CD8-positive, alpha-beta memory T cell (primary cell): ENCODE measurements at places on chromosomes 2 and 18.

GRCh38 chr2:164624316-164624715 is 3.0 kb upstream of the GRB14 start:
- no peaks in the 10 kb centered on the region for H3K27me3 ChIP-seq
- H3K27ac ChIP-seq = no peak overlapping the region
- H3K4me3 ChIP-seq = no peak overlapping the region
- DNase-seq = no peak
- no peaks in the 10 kb centered on the region for H3K36me3 ChIP-seq
- no peaks in the 10 kb centered on the region for H3K4me1 ChIP-seq

DNA sequence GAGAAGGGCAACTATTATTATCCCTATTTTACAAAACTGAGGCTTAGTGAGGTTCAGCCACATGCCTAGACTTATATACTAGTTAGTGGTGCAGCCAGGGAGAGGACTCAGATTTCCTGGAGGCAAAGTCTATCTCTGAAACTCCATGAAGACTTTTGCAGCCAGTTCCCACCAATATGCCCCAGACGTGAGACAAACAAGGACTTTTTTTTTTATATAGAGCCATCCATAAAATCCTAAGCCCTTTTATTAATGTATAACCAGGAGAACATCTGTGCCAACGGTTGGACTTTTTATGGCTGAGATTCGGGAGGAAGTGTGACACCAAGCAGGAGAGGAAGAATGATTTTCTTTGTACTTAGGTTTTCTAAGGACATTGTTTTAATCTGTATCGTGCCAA is 29.9 kb downstream of the LIPG start:
- DNase-seq = no peak
- no peak overlapping the region for H3K27ac ChIP-seq
- no peaks in the 10 kb centered on the region for H3K36me3 ChIP-seq
- no peaks in the 10 kb centered on the region for H3K27me3 ChIP-seq
- H3K4me3 ChIP-seq = no peak overlapping the region

- H3K27ac ChIP-seq = peak overlapping the region; percentile 98
- peaks cover 44% of the 10 kb centered on the region for H3K36me3 ChIP-seq
- peak; percentile 38 for DNase-seq
- H3K27me3 ChIP-seq = no peaks in the 10 kb centered on the region
- peaks cover 63% of the 10 kb centered on the region for H3K4me1 ChIP-seq
These were observed 910 bp downstream of the SRSF7 start for GRCh38 chr2:38750011-38750890.

DNA sequence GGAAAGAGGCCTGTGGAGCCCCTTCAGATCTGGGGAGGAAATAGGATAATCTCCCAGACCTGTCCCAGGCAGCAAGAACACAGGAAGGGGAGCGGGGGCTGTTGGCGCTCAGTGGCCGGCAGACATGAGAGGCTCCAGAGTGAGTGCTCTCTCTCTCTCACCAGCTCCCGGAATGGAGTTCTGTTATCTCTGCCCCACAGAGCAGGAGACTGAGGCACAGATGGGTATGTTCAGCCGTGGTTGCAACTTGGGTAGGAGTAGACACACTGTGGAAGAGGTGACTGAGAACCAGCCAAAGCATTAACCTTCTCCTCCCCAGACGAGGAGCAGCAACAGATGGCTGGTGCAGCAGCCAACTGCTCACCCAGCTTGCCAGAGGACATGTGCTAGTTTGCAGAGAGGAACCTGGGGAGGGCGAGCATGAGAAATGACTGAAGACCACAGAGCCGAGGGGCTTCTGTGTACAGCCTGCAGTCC is 82.0 kb downstream of the NRP2 start:
- no peaks in the 10 kb centered on the region for H3K36me3 ChIP-seq
- H3K27me3 ChIP-seq = no peaks in the 10 kb centered on the region
- peaks cover 5% of the 10 kb centered on the region for H3K4me1 ChIP-seq
- no peak for DNase-seq

DNA sequence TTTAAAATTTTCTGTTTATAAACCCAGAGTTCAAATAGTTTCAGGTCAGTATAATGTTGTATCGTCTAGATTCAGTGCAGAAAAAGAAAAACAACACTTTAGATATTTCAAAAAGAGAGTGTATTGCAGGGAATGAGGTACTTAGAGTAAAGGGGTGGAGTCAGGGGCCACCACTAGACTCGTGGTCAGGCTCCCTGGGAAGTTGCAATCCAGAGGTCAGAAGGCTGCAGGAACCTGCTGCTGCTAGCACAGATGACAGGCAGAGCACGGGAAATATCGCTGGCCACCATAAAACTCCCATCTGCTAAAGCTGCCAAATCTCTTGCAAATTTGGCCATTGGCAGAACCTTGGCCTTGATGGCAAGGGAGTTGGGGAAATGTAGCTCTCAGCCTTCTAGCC is 64.6 kb downstream of the THNSL2 start:
- no peak overlapping the region for H3K27ac ChIP-seq
- no peaks in the 10 kb centered on the region for H3K27me3 ChIP-seq
- no peak overlapping the region for H3K4me3 ChIP-seq
- H3K36me3 ChIP-seq = no peaks in the 10 kb centered on the region

DNA sequence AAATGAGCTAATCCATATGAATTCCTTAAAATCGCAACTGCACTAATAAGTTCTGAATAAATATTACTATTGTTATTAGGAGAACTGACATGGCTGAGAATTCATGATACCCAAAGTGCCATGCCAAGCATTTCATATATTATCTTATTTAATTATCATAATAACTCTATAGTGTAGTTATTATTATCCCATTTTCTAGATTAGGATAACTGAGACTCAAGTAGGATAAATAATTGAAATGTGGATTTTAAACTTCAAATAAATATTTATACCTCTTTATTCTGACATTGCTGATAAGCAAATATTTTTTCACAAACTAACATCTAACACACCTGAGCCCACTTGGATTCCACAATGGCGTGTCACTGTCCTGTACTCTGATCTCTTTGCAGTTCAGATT is 492.7 kb downstream of the IRS1 start:
- H3K4me3 ChIP-seq = no peak overlapping the region
- H3K36me3 ChIP-seq = no peaks in the 10 kb centered on the region
- H3K4me1 ChIP-seq = no peaks in the 10 kb centered on the region
